MM.1S (cell line): ENCODE measurements at places on chromosomes 1 and 21.

DNA sequence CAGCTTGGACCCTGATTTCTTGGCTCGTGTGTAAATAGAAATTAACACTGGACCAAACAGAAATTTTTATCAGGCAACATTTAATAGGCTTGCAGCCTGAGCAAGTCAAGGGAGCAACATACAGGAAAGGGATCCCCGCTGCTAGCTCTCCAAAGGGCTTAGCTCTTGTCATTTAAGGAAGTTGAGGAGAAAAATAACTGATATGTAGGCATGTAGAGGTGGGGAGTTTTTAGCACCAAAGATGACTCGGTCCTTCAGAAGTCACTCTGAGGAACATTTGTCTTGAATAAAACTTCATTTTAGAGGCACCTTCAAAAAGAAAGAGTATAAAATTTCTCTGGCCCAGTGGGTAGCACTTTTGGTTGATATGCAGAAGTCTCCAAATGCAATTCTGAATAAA is 27.1 kb downstream of the GBP2 start:
- no peak for DNase-seq

- no peak for DNase-seq
Measured at GRCh38 chr1:159430985-159431384, 1.0 kb upstream of the OR10J4 start.

- no peak for DNase-seq
Measured at GRCh38 chr1:225366552-225366951, 61.3 kb downstream of the LBR start.

- no peak for DNase-seq
Measured at GRCh38 chr1:17188889-17189631, 15.9 kb upstream of the PADI1 start.

- no peak for DNase-seq
Measured at GRCh38 chr1:237171454-237172117, 129.6 kb downstream of the RYR2 start.

- DNase-seq: no peak
Measured at GRCh38 chr1:204617256-204618147, 68.0 kb downstream of the LRRN2 start.

DNA sequence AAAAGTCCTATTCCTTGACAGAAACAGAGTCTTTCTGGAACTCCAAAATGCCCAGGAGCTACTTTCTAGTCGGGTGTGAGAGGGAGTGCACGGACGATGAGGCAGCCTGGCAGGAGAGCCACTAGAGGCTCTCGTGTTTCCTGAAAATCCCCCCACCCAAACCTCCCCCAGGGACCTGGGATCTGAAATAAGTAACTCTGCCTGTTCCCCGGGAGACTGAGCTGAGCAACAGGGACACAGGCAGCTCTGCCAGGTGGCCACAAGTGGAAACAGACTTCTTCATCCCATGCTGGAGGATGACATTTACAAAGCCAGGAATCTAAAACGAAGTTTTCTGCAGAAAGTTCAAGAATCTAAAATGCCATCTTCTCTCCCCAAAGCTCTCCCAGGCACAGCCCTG is 77.1 kb downstream of the ITPKB start:
- DNase-seq: no peak

GRCh38 chr1:41690331-41690730 is 205.8 kb upstream of the EDN2 start:
- DNase-seq: no peak

- no peak for DNase-seq
Measured at GRCh38 chr1:117985239-117985638, 55.7 kb downstream of the WDR3 start.

GRCh38 chr21:46662765-46663500 is 27.5 kb downstream of the PRMT2 start:
- DNase-seq: no peak

- no peak for DNase-seq
Measured at GRCh38 chr21:26027696-26028095, 142.9 kb downstream of the APP start.

GRCh38 chr1:112557385-112557784 is 48.6 kb downstream of the WNT2B start:
- DNase-seq: no peak

GRCh38 chr1:48114596-48115382 is 107.7 kb upstream of the SLC5A9 start:
- DNase-seq: peak; percentile 68

DNA sequence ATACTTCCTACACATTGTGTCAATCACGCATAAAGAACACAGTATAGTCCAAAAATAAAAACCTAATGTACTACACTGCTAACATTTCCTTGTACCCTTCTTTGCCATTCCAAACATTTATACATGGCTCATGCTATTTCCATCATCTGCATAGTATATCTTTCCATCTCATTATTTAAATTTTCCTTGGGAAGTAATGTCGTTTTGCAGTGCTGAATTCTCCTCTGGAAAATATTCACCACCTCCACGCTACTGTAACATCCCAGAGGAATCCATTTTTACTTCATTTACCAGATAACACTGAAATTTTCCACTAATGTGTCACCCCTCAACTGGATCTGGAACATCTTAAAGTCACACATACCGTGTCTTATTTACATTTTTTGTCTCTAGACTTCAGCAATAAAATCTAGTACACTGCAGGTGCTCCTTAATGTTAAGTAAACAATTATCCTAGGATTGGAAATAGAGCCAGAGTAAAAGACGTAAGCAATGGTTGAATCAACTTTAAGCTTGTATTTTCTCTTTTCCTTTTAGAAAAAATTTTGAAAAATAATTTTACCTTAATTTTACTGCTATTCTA is 881.0 kb downstream of the AMY1C start:
- no peak for DNase-seq

DNA sequence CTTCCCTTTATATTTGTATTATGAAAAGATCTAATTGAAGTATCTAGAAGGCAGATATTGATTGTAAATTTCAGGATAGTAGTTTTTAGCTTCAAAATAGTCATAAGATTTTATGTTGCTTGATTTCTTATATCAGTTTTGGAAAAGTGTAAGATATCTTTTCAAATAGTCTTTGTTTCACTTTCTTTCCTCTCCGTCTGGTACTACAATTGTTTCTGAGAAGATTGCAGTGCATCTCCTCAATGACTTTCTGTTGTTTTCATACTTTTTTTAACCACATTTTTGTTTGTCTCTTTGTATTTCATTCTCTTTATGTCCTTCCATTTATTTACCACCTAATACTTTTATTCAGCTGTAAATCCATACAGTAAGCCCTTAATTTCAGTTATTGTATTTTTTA is 964.6 kb upstream of the B3GALT2 start:
- DNase-seq: peak; percentile 52

- no peak for DNase-seq
Measured at GRCh38 chr1:30194046-30194619, 529.3 kb downstream of the MATN1 start.

DNA sequence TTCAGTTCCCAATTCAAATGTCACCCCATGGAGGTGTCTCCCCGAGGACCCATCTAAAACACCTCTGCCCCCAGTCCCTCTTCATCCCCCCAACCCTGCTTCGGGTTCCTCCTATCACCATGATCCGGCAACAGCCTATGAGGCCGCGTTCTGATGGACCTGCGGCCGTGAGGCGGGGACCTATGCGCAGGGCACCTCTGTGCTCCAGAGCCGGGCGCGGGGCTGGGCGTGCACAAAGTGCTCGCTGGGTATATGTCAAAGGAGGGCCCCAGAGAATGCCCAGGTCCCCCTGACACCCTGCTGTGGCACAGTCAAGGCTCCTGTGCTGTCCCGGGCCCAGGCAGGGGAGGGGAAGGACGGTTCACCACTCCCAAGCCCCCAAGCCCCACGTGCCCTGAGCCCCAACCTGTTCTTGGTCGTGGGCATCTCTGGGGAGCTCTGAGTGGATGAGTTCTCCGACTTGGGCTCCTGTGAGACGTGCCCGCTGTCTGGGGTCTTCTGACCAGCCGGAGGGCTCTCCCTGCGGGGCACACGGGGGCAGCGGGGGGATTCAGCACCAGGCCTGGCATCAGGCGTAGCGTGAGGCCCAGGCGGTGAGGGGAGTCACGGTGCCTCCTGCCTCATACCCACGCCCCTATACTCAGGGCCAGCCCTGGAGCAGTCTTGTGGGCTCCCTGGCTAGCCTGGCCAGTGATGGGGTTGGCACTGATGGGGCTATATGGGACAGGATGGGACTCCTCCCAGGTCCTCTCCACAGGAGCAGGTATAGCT is 67.7 kb downstream of the RAP1GAP start:
- DNase-seq: no peak

- no peak for DNase-seq
Measured at GRCh38 chr1:151948506-151948905, 39.2 kb upstream of the THEM4 start.

DNA sequence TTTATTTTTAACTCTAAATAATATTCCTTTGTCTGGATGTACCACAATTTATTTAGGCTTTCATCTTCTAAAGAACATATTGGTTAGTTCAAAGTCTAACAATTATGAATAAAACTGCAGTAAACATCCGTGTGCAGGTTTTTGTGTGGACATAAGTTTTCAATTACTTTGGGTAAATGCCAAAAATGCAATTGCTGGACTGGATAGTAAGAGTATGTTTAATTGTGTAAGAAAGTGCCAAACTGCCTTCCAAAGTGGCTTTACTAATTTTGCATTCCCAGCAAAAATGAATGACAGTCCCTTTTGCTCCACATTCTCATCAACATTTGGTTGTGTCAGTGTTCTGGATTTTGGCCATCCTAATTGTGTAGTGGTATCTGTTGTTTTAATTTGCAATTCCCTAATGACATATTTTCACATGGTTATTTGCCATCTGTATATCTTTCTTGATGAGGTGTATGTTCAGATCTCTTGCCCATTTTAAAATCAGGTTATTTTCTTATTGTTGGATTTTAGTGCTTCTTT is 113.8 kb downstream of the DPYD start:
- DNase-seq: no peak

GRCh38 chr1:1914101-1914970 is 724 bp upstream of the CALML6 start:
- no peak for DNase-seq

DNA sequence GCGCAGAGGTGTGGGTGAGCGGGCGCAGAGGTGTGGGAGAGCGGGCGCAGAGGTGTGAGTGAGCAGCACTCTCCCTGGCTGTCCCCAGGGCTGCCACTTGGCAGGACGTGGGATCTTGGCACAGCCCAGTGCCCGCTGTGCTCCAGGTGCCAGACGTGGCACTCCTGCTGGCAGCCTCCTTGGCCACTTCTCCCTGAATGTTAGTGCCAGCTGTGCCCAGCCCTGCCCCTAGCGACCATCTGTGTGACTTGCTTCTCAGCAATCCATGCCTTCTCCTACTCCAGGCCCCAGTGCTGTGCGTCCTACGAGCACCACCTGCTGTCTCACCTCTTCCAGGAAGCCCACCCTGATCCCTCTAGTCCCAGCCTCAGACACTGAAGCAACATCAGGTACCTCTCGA is 30.5 kb downstream of the KRTAP10-1 start:
- peak; percentile 47 for DNase-seq

DNA sequence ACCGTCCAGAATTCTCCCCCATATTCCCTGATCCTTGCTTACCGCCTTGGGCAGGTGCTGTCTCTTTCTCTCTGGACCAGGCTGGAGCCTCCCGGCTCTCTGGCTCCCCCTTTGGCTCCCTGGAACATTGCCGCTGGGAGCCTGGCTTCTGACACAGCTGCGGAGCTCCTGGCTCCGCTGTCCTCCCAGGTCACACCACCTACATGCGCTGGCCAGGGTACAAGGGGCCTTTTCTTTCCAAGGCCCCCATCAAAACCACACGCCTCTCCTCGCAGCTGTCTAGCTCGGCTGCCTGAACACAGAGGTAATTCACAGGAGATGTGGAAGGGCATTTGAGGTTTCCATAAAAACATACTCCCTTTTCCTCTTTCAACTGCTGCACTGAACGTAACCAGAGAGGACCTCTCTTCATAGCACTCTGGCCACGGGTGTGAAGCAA is 7.5 kb upstream of the ZNF648 start:
- DNase-seq: peak; percentile 23

DNA sequence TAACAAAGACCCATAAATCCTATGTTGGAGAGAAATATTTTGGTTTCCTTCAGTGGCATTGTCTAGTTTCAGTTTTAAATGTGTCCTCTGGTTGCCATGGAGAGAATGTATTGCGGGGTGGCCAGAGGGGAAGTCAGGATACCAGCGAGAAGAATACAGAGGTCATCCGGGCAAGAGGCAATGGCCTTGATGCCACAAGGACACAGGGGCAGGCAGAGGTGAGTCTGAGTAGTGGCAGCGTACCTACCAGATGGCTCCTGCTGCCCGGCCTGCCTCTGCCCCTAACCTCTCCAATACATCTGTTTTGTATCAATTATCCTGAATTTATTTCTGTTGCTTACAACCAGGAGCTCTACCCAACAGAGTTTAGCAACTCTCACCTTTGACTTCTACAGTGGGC is 14.9 kb downstream of the KLHDC7A start:
- DNase-seq: no peak

DNA sequence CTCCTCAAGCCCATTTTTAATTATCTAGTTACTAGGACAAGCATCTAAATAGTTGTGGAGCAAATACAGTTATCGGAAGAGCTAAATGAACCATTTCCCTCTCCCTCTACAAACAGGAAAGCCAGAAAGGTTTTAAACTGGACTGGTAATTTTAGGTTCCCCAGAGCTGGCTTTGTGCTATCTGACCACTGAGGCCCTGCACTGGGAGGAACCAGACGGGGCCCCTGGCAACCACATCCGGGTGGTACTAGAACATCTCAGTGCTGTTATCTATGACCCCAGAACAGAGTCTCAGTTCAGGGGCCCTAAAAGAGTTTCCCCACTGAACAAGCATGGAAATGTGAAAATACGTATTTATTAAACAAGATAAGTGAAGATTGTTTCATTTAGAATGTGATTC is 7.7 kb upstream of the RSPH1 start:
- no peak for DNase-seq

GRCh38 chr1:245797592-245798348 is 643.0 kb downstream of the KIF26B start:
- DNase-seq: no peak

DNA sequence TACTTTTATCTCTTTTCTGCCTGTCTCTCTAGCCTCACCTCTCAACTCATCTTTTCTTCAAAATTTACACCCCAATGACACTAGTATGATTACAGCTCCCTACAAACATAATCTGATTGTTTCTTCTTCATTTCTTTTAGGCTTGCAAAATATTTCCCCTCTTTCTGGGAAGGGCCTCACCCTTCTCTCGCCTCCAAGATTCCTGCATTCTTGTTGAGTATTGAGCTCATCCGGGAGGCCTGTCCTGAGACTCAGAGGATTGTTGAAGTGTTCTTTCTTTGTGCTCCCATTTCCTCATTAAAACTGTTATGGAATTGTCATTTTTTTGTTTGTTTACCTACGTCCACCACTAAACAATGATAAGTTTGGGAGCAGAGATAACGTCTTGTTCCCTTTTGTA is 99.1 kb upstream of the CHRM3 start:
- DNase-seq: no peak

- no peak for DNase-seq
Measured at GRCh38 chr1:68377098-68377497, 72.7 kb downstream of the RPE65 start.
